ENCODE measurements at places on chromosomes 6 and 20.

GRCh38 chr6:87397656-87398055 is 10.1 kb upstream of the CFAP206 start:
- no peak for DNase-seq

GRCh38 chr6:6439778-6440177 is 119.3 kb upstream of the F13A1 start:
- DNase-seq, result no peak

DNA sequence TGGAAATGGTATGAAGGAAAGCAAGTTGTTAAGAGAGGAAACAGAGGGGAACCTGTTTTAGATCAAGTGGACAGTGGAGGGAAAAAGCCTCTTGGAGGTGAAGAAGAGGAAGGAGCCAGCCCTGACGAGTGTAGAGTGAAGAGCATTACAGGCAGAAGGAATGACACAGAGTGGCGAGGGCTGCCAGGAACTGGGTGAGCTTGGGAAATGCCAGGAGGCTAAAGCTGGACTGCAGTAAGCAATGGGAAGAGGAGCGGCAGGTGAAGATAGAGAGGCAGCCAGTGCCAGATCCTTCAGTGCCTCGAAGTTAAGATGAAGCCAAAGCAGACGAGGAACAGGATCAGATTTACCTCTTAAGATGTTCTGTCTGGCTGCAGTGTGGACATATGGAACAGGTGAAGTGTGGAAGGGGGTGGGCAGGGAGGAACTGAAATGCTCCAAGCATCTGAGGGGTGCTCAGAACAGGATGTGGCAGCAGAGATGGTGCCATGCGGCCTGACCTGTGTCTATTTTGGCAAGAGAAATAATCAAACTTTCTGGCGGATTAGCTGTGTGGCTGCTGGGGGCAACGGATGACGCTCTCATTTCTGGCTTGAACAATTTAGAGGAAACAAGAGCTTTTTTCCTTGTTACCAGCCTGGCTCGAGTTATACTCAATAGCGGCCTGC is 748.4 kb downstream of the PTPRT start:
- DNase-seq, result no peak

- DNase-seq, result no peak
Observed at GRCh38 chr6:17621003-17621402, 20.9 kb downstream of the FAM8A1 start.

DNA sequence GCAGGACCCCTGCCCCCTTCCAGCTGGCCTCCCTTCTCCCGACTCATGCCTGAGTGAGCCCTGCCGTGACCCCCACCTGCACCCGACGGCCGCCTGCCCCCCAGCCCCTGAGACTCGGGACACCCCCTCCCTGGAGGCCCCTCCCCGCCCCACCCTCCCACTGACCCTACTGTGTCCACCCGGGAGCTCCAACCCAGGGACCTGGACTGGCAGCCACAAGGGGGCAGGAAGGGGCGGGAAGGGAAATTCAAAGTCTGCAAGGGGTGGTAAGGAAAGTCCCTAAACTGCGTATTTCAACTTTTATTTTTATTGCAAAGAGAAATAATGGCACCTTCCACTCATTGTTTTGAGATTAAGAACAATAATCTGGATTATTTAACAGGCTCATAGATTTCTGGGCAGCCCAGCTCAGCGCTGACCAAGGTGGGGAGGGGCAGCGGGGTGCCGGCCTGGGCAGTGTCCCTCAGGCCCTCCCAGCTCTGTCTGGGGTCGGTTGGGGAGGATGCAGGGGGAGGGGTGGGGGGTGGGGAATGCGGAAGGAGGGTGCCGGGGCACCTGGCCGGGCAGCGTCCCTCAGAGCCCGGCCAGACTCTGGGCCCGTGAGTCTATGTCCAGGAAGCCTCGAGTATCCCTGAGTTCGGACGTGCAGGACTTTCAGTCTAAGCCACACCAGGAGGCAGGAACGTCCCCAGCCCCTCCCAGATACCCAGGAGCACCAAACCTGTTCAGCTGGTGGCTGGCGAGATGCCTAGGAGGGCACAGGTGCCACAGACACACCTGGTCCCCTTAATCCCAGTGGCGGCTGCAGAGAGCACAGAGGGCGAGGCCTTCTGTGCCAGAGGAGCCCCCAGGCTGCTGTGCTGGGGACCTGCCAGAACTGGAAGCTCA is 1.3 kb upstream of the PTK6 start:
- peak; percentile 94 for DNase-seq

DNA sequence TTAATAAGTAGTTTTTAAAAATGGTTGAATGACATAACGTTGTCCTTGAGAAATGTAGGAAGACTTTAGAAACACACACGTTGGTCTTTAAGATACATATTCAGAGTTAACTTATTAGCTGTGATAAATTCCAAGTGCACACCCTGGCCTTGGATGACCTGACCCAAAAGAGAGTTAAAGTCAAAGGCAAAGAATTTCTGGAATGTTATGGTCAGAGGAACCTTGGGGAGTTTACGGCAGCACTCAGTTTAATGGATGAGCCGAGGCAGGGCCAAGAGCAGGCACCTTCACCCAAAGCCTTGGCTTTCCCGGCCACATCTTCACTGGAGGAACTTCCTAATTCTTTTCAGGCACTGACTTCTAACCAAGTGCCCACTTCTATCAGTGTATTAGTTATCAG is 200.5 kb downstream of the SMOC2 start:
- no peak for DNase-seq

All from mucosa of descending colon (tissue), 3 donors.